ENCODE measurements at places on chromosomes 7 and 10.
A peak's percentile ranks its signal among the peaks of the same experiment; 100 is the strongest.

DNA sequence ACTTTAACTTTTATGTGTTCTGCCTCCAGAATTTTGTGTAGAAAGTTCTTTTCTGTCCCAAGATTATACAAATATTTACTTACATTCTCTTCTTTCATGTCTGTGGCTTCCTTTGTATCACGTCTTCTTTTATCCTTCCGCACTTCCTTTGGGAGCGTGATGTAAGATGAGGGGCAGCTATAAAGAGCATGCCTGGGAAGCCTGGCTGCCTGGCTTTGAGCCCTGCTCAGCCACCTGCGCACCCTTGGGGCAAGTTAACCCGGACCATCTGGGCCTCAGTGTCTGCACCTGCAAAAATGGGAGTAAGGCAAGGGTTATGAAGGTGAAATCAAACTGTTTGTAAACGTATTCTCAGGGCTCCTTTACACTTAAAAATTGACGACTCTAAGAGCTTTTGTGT, 25.2 kb downstream of the PALD1 start:
- no peak for DNase-seq

DNA sequence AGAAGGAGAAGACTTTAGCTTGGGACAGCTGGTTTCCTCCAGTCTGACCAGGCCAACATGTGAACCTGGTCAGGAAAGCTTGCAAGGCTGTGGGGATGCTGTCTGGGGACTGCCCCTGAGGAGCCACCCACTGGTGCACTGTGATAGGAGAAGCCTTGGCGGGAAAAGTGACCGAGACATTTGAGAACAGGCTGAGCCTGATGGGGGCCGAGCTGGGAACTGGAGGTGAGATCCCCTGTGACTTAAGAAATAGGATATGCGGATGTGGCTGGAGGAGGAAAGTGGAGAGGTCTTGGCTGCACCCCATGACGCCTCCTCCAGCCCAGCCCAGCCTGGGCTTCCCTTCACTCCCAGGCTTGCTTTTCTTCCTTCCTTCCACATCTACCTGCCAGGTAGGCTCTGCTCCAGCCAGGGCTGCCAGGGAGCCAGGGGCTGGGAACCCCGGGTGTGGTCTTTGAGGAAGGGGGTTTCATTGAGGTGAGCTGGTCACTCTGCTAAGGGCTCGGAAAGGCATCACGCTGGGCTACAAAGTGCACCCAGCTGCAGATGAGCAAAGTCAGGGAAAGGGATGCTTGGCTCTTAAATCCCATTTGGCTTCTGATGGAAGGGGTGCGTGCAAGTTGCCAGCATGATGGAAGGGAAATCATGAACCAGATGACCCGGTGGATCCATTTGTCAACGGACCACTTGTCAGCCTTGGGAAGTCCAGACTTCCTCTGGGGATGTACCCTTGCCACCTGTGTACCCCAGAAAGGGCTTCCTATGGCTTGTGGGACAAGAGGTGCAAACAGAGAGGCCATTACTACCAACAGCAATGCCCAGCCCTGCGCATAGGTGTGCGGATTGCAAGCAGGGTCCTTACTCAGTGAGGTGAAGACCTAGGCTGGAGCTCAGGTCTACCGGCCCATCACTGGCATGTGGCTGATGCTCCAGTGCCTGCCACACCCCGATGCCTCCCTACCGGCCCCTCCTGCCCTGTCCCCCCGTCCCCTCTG, 66.3 kb downstream of the C10orf143 start:
- no peak for DNase-seq

- no peak for DNase-seq
These were observed 77.6 kb upstream of the PRLHR start for GRCh38 chr10:118672766-118673715.

DNA sequence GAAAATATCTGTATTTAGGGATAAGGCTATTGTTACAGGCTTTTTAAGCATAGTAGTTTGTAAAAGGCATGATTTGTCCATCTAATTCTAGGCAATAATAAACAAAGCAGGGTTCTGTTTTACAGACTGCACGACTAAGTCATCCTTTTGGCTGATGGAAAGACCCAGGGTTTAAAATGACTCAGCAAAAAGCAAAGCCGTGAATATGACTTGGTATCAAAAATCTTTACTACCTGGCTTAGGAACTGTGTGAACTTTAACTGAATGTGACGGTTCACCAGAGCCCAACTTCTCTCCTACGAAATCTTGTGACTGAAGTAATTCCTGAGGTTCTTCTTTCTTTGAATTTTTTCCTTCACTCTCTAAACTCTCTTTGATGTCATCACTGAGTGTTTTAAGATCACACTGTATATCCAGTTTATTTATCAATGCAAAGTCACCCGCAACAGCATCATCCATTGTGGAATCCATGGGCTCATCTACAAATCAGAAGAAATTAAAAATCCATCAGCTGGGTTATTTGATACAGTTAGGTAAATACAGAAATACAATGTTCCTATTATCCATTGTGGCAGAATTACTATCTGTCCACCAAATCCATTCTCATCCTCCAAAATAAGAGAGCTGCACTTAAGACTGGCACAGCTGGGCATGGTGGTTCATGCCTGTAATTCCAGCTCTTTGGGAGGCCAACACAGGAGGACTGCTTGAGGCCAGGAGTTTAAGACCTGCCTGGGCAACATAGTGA, 17.0 kb downstream of the ATE1 start:
- no peak for DNase-seq

GRCh38 chr7:27064661-27065060, 31.1 kb downstream of the HOXA1 start:
- DNase-seq, result no peak

- DNase-seq, result no peak
These were observed 51.1 kb downstream of the CAMK1D start for GRCh38 chr10:12400266-12400931.

DNA sequence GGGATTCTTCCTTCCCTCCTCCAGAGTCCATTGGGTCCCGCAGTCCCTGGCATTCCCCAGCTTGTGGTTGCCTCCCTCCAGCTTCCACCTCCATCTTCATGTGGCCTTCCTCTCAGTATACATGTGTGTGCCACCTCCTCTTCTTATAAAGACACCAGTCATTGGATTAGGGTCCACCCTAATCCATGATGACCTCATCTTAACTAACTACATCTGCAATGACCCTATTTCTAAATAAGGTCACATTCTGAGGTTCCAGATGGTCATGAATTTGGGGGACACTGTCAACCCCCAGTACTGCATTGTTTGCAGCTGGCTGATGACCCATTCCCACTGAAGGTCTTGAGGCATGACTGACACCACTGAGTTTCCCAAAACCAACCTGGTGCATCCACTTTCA, 99.0 kb downstream of the PTPRE start:
- DNase-seq, result no peak

GRCh38 chr10:12191715-12192114, 4.0 kb downstream of the NUDT5 start:
- no peak for DNase-seq

DNA sequence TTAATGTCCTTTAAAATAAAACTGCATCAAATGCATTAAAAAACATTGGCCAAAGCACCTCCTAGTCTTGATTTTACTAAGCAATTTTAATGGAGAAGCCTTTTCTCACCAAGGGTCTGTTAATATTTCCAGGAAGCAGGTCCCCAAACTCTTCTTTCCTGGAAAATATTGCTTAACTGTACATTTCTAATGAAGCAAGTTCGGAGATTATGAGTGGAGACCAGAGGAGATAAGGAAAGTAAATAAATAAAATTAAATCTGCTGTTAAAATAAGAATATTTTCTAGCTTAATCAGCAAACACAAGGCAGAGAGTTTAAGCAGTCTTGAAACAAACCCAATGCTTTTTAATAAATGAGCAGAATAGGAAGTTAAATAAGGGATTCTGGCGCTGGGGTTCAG, 322.4 kb downstream of the PTEN start:
- DNase-seq, result no peak

DNA sequence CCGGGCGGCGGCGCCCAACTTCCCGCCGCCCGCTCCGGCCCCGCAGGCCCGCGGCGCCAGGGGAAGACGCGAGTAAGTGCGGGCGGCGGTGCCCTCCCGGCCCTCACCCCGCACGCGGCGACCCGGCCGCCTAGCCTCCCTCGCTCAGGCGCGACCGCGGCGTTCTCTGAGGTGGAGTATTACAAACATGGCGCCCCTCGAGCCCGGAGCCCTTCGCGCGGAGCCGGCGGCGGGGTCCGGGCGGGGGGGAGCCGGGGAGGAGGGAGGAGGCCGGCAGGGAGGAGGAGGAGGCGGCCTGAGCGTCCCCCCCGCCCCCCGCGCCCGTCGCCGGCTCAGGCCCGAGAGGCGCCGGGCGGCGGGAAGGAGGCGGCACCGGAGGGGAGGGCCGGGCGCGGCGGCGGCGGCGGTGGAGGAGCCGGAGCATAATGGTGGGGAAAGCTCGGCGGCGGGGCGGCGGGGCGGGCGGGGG, at the start of gene ZMYND11:
Gene ZMYND11 (plus strand): TSS at position 324 of the 469 bp plus-strand sequence. CDS start 44,558 bp downstream, outside the sequence.
- peak; percentile 75 for DNase-seq

- DNase-seq, result no peak
These were observed 57.3 kb downstream of the ST7 start for GRCh38 chr7:117010375-117011133.

DNA sequence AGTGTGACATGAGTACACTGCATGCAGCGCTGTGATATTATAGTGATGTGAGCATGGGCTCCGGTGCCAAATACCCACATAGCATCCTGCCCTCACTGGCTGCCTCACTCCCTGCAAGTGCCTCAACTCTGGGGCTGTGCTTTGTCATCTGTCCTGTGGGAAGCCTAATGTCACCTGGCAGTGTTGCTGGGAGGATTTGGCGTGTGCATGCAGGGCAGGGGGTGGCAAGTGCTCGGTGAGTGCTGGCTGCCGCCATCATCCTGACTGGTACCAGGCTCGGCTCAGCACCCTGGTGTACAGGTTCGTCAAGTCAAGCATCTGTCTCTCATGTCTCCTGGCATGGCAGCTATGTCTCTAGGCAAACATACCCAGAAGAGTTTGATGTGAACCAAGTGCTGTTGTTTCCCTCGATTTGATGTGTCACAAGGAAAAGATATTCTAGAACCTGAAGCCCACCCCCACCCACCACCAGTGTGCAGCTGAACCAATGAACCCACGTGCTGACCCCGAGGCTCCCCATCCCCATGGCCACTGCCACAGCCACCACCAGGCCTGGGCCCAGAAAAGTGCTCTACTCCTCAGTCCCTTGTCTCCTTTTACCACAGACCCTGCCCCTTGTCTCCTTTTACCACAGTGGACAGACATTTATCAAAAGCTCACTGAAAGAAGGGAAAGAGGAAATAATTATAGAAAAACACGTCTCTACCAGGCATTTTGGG, 135.8 kb downstream of the MAPK8 start:
- DNase-seq, result no peak

DNA sequence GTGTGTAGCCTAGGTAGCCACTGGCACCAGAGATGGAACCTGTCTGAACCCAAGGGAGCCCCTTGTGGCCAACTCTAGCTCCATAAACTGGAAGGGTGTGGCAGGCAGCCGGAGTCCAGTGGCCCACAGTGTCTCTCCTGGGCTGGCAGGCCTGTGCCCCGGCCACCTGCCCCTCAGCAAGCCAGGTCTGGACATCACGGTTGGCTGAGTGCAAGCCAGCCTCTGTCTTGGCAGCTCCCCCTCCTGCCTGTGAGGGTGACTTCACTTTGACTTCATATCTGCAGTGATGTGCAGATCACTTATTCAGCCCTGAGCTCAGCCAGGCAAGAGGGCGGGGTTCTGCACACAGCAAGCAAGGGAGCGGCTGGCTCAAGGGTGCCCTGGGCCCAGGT, 1.3 kb upstream of the RET start:
- no peak for DNase-seq

DNA sequence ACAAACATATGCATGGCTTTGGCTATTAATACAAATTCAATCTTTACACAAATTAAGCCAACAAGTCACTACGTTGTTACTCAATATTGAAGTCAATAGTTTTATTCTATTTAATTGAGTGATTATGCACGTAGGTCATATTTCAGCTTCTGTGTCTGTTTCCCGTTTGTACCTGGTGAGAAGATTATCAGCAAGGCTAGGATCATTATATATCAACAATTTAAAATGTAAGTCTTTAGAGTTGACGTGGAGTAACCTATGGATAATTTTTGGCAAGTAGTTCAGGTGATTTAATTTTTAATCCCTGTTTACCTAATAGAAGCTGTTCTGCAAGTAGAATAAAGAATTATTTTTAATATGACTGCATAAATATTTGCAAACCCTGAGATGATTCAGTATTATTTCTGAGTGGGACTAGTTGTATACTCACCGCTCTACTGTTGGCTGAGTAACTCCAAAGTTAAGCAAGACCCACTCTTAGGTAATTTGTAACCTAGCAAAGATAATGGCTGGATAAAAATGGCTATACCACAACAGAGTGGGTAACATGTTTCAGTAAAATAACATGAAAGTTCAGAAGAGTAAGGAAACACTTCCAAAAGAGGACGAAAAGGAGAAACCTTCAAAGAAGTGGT, 161.0 kb downstream of the HGF start:
- no peak for DNase-seq

DNA sequence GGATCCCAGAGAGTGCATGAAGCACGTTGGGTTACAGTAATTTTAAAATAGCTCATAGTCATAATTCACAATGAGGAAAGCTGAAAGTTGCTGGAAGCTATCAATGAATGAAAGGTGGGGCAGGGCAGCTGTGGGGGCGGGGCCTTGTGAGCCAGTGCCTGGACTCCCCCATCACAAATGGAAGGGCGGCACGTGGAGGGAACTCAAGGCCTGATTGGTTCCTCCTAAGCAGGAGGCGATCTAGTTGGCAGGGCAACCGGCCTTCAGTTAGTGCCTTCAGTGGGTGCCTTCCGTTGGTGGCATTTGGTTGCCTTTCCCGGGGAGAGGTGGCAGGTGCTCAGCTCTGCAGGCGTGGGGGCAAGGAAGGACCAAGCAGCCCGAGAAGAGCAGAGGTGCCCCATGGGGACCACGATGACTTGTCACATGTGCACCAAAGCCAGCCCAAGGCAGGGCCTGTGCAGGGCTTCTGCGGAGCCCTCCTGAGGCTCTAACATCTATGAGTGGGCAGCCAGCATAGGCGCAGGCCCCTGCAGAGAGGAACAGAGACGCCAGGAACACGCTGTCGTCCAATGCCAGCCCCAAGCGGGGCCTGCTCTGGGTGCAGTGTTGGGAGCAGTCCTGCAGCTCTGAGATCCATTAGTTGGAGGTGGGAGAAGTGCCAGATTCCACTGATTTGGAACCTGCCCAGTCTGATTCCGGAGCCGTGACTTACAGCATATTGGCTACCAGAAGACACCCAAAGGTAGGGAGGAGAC, 59.8 kb upstream of the PDSS1 start:
- no peak for DNase-seq

DNA sequence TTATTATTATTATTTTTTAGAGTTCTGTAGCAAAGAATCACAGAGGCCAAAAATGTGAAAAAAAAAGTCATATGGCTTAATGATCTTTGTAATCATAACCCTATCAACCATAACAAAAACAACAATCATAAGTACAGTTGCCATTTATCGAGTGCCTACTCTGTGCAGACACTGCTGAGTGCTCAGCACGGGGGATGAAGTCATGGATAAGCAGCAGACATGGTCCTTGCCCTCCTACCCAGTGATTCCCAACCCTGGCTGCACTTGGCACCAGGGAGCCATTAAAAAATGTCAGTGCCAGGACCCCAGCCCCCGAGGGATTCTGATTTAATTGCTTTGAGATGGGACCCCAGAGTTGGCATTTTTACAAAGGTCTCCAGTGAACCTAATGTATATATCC, 38.2 kb downstream of the ENTPD1 start:
- no peak for DNase-seq

- peak; percentile 52 for DNase-seq
These were observed 5.8 kb downstream of the UNCX start for GRCh38 chr7:1238450-1238882.

- DNase-seq, result no peak
These were observed 1012.5 kb downstream of the DNAJB9 start for GRCh38 chr7:109582211-109582610.

- DNase-seq, result no peak
These were observed 491.7 kb downstream of the CCSER2 start for GRCh38 chr10:84820120-84820519.

Measured in nephron progenitor cell (in vitro differentiated cells).